RCC 7860 (cell line): ENCODE measurements at places on chromosomes 7 and 10.

GRCh38 chr7:80184693-80185092, 50.1 kb downstream of the GNAI1 start:
- DNase-seq, result peak; percentile 82

GRCh38 chr7:106450716-106451115, 165.9 kb upstream of the NAMPT start:
- DNase-seq, result no peak

- no peak for DNase-seq
Observed at GRCh38 chr10:101932183-101932582, 88.6 kb upstream of the KCNIP2 start.

- DNase-seq, result no peak
Observed at GRCh38 chr7:149785402-149785801, 12.0 kb upstream of the ZNF467 start.

DNA sequence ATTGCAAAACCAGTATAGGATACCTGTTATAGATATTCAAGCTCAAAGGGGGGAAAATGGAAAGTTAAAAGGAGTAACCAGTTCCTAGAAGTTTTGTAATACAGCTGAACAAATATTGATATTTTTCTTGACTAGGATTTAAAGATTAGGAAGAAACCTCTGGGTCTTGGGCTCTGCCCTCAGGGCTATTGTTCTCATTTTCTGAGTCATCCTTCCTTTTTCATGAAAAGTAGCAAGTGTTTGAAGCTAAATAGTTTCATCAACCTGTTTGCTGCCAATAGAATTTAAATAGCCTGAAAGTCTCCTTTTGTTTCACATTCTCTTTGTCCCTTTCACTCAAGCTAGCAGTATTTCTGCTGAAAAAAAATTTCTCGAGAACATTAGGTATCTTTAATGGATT, 1061.1 kb upstream of the GHITM start:
- DNase-seq, result no peak

GRCh38 chr10:72418679-72419078, 64.0 kb upstream of the DNAJB12 start:
- no peak for DNase-seq

- DNase-seq, result no peak
Observed at GRCh38 chr10:114442091-114442630, 37.9 kb upstream of the AFAP1L2 start.

- no peak for DNase-seq
Observed at GRCh38 chr7:155796381-155797261, 15.6 kb downstream of the SHH start.

DNA sequence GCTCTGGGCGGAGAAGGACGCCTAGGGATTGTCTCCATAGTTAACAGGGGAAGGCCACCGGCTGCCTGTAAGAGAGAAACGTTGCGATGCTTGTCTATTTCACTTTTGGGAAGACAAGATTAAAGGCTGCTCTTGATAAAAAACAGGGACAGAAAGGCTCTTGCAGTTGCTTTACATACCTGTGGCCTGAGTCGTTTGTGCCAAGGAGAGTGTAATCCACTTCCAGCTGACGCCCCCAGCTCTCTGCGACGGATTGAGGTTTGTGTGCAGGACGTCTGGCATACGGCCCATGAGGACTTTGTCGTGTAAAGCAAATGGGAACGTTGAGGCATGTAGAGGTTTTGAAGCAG, 1.1 kb downstream of the MAP3K8 start:
- DNase-seq, result peak; percentile 53

- DNase-seq, result no peak
Observed at GRCh38 chr10:71739358-71739900, 19.9 kb upstream of the C10orf105 start.

DNA sequence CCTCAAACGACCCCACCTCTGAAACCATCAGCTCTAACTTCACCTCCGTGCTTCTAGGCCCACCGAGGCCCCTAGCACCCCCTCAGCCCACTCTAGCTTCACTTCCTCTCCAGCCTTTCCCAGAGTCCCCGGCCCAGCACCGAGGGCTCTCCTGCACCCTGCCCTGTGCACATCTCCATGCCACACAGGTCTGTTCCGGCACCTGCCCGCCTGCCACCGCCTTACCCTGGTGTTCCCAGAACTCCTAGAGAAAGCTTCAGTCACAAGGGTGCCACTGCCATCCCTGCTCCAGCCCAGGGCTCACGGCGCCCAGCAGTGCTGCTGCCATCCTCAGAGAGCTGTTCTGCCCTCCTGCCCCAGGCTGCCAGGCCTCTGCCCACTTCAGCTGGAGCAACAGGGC, 61.3 kb upstream of the INSIG1 start:
- no peak for DNase-seq

DNA sequence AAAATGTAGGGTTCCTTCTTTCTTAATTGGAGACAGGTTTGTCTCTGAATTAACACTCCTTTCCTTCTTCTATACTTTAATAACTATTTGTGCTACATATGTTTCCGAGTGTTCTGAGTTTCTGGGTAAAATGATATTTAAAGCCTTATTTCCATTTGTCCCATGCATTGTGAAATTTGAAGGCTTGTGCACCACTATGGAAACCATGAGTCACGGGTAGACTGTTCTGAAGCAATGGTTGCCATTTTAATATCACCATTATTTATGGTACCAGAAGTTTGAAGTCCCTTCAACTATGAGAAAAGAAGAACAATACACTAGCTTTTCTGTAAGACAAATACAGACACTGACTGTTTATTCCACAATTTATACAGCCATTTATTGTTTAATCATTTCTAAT, 44.7 kb upstream of the ZEB1 start:
- no peak for DNase-seq

GRCh38 chr7:80095545-80095944, 39.1 kb upstream of the GNAI1 start:
- DNase-seq, result peak; percentile 29

DNA sequence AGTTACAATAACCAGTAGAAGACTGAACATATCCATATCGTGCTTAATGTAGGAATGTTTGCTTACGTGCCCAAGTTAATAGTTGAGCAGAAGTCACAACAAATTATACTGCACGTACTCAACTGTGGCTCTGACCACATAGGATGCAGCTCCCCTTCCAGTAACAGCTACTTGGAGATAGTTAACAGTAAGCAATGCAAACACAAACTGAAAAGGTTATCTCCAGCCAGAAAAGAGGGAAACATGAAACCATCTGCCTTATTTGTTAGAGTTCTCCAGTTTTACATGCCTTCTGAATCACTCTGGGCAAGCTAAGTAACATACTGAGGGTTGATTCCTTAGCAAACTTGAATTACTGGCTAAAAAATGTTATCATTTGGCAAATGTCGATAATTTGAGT, 9.8 kb downstream of the DHX32 start:
- DNase-seq, result no peak

GRCh38 chr7:17689361-17689902, 250.9 kb downstream of the SNX13 start:
- no peak for DNase-seq

GRCh38 chr7:81926-82756, 110.2 kb upstream of the FAM20C start:
- no peak for DNase-seq

DNA sequence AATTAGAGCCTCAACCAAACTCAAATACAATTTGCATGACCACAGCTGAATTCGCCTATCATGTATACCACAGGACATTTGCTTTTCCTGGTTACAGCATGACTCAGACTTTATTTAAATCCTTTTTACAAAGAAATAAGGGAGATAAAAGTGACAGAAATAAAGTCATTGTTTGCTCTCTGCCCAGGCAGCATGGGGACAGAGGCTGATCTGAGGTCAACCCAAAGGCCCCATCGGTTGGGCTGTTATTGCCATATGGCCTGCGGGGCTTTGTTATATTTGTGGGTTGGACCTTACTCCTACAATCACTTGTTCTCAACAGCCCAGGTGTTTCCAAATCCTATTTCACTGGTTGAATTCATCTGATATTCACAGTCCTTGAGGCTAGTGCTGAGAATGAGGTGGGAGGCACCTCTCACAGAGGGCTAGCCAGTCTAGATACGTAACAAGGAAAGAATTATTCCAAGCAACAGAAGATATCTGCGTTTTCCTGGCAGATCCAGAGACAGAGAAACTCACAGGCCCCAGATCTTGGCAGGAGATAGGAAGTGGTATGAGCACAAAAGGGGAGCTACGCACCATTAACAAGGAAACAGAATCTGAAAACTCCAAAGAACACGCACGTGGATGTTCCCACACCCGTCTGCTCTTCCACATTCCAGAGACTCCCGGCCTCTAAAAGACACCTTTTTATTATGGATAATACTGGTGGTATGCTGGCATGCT, 117.3 kb downstream of the HIPK2 start:
- no peak for DNase-seq

- no peak for DNase-seq
Observed at GRCh38 chr7:47827351-47827756, 120.9 kb downstream of the PKD1L1 start.

DNA sequence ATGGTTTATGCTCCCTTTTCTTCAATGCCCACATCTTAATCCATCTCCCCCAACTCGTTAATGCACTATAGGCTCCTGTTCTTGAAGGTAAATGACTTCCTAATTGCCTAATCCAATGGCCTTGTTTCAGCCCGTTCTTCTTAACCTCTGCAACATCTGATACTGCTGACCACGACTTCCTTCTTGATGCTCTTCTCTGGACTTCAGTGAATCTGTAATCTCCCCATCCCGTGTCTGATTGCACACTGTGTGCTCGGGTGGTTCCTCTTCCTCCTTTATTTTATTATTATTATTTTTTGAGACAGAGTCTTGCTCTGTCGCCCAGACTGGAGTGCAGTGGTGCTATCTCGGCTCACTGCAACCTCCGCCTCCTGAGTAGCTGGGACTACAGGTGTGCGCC, 58.9 kb downstream of the HIPK2 start:
- DNase-seq, result no peak

- DNase-seq, result no peak
Observed at GRCh38 chr7:19830604-19831003, 57.2 kb upstream of the TMEM196 start.

- no peak for DNase-seq
Observed at GRCh38 chr10:74640134-74640921, 186.1 kb upstream of the KAT6B start.

GRCh38 chr7:37728747-37729146, 45.2 kb downstream of the GPR141 start:
- no peak for DNase-seq

DNA sequence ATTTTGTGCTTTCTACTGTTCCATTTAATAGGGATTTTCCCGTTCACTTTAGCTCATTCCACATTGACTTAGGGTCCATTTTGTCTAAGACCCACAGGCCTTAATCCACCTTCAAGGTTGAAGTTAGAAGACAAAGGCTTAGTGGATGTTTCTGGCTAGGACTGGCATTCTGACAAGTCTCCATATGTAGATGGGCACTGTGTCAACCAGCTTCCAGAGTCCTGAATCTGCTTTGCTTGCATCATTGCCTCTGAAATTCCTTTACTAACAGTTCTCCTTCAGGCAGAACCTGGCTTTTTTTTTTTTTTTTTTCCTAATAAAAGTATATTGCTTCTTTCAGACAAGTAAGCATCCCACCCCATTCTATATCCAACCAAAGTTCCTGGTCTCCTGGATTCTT, 69.6 kb upstream of the PDCD4 start:
- peak; percentile 14 for DNase-seq

- peak; percentile 49 for DNase-seq
Observed at GRCh38 chr10:118041316-118041715, 5.4 kb downstream of the RAB11FIP2 start.

GRCh38 chr10:6046773-6047611, 15.2 kb downstream of the IL2RA start:
- no peak for DNase-seq

GRCh38 chr10:97515271-97515978, 16.7 kb downstream of the UBTD1 start:
- DNase-seq, result no peak

DNA sequence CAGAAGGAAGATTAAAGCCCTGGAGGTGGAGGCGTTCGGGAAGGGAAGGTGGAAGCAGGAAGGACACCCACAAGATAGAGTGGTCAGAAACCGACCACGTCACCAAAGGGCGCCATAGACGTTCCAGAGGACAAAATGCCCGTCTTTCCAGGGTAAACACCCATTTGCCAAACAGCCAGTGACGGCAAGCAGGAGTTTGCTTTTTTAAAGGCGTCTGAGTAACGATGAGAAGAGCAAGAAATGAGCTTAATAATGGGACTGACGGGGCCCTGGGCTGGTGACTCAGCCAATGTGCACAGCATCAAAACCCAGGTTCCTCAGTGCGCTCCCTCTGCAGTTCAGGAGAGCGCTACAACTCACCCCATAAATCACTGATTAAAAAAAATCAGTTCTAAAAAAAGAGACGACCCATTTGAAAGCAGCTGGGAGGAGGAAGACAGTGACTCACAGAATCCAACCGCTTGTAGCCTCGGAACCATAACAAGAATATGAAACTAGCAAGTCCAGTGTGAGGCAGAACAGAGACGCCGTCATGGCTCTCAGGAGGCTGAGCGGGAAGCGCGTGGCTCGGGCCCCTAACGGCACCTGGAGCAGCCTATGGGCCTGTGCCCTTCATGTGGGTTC, 5.9 kb downstream of the DIP2C start:
- DNase-seq, result peak; percentile 92

DNA sequence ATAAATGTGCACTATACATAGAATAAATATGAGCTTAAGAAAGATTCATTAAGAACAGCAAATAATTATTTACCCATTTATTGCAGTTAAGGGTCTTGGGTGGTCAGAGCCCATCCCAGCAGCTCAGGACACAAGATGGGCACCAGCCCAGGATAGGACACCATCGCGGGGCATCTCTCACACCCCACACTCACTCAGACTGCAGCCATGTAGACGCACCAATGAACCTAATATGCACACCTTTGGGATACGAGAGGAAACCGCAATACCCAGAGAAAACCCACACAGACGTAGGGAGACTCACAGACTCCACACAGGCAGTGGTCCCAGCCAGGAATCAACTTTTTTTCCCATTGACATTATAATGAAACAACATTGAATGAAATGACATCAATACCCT, 36.0 kb downstream of the CARD11 start:
- no peak for DNase-seq

- DNase-seq, result no peak
Observed at GRCh38 chr10:51029172-51029641, 45.1 kb upstream of the PRKG1 start.

GRCh38 chr10:30742471-30742870, 112.9 kb upstream of the LYZL2 start:
- no peak for DNase-seq

GRCh38 chr7:73599151-73599882, 20.9 kb upstream of the TBL2 start:
- DNase-seq, result no peak

GRCh38 chr7:1236132-1236661, 3.5 kb downstream of the UNCX start:
- DNase-seq, result no peak
